Putamen (tissue), 1 donor: ENCODE measurements at places on chromosomes 1 and 21.

GRCh38 chr1:176119549-176119948 is 87.5 kb downstream of the COP1 start:
- no peak for DNase-seq

- DNase-seq: no peak
Observed at GRCh38 chr1:116708255-116708900, 40.8 kb upstream of the IGSF3 start.

- no peak for DNase-seq
Observed at GRCh38 chr1:85343213-85343611, 66.8 kb upstream of the BCL10 start.

DNA sequence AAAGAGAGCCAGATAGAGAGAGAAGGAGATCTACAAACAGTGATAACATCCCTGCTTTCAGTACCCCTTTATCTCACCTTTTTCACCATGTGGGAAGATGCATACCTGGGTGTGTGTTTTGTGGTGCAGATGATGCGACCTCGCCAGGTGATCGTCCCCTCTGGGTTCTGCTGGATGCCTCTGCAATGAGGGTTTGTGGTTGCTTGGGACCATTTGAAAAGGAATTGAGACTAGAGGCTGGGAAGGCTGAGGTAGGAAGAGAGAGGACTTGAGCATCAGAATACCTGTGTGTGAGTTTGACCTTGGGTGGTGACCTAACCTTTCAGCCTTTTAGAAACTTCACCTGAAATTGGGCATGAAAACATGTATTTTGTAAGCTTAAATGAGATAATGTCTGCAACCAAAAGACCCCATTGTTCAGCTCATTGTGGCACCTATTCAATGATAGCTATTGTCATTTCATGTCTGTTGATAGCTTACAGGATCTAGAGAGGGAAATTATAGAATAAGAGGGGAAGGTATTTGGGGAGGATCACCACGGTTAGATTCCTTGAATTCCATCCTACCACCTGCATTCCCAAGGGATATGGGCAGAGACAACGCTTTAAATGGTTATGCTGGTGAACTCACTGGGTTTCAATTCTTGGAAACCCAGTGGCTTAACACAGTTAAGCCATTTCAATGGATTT is 125.7 kb downstream of the IGSF21 start:
- no peak for DNase-seq

- DNase-seq: no peak
Observed at GRCh38 chr1:164794356-164794755, 235.4 kb downstream of the PBX1 start.
